Tibial nerve (tissue), 4 donors: ENCODE measurements at places on chromosomes 7 and 10.

DNA sequence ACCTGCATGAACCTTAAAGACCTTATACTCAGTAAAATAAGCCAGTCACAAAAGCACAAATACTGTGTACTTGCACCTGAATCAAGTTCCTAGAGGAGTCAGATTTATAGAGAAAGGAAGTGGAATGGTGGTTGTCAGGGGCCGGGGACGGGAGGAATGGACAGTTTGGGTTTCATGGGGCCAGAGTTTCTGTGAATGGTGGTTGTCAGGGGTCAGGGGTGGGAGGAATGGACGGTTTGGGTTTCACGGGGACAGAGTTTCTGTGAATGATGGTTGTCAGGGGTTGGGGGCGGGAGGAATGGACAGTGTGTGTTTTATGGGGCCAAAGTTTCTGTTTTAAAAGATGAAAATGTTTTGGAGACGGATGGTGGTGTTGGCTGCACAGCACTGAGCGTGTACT, 260.0 kb upstream of the MKI67 start:
- no peaks in the 10 kb centered on the region for H3K36me3 ChIP-seq
- H3K27me3 ChIP-seq: no peaks in the 10 kb centered on the region

GRCh38 chr7:70870349-70870748, 261.6 kb upstream of the GALNT17 start:
- H3K36me3 ChIP-seq: no peaks in the 10 kb centered on the region
- H3K4me3 ChIP-seq: no peak overlapping the region
- H3K4me1 ChIP-seq: no peaks in the 10 kb centered on the region
- no peaks in the 10 kb centered on the region for H3K27me3 ChIP-seq
- H3K27ac ChIP-seq: no peak overlapping the region

DNA sequence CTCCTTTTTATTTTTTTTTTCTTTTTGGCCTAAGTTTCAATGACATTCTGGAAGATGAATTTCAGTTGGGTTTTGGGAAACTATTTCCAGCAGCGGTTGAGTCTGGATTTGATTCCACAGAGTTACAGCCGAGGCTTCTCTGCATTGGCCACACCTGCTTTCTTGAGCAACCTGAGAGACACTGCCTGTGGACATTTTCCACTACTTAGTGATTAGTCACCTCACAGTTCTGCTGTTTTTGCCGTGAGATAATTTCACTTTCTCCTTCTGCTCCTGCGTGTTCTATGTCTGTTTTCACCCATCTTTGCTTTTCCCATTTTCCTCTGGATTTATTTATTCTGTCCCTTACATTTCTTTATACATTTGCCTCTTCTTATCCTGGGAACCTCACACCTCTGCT, 243.0 kb downstream of the BICC1 start:
- no peak for DNase-seq
- peak overlapping the region; percentile 27 for H3K4me3 ChIP-seq
- H3K27me3 ChIP-seq: no peaks in the 10 kb centered on the region

GRCh38 chr10:67539312-67539711, 156.7 kb downstream of the CTNNA3 start:
- no peaks in the 10 kb centered on the region for H3K4me1 ChIP-seq
- H3K27ac ChIP-seq: no peak overlapping the region
- H3K36me3 ChIP-seq: no peaks in the 10 kb centered on the region

DNA sequence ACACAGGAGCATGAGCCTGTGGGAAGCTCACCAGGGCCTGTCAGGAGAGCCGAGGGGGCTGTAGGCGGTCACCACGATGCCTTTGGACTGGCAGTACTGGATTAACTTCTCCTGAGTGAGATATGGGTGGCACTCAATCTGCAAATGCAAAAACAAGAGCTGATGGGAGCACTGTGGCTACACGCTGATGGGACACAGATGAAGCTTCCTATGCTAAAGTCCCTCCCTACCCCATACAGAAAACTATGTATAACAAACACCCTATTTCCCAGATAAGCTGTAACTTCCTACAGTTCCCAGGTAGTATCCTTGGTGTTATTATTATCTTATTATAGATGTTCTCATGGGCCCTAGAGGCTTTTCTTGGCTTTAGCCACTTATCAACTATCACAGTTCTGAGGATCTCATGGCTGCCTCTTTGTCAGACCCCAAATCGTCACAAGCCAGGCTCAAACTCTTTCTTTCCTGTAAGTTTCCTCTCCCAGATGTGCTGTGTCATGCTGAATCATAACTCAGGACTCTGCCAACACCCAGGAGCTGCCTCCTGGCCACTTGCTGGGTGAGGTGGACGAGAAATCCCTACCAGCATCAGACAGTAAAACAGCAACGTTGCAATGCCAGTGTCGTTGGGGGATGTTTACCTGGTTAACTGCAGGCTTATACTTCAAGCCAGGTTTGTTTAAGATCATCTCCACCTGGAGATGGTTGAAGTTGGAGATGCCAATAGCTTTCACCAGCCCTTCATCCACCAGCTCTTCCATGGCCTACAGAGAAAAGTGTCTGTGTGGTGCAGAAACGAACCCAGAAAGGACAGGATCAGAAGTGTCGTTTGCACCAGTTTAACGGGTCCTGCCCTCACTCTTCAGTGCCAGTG, 10.3 kb downstream of the AKR1B1 start:
- no peak overlapping the region for H3K4me3 ChIP-seq
- DNase-seq: no peak
- H3K4me1 ChIP-seq: no peaks in the 10 kb centered on the region
- H3K27me3 ChIP-seq: no peaks in the 10 kb centered on the region

DNA sequence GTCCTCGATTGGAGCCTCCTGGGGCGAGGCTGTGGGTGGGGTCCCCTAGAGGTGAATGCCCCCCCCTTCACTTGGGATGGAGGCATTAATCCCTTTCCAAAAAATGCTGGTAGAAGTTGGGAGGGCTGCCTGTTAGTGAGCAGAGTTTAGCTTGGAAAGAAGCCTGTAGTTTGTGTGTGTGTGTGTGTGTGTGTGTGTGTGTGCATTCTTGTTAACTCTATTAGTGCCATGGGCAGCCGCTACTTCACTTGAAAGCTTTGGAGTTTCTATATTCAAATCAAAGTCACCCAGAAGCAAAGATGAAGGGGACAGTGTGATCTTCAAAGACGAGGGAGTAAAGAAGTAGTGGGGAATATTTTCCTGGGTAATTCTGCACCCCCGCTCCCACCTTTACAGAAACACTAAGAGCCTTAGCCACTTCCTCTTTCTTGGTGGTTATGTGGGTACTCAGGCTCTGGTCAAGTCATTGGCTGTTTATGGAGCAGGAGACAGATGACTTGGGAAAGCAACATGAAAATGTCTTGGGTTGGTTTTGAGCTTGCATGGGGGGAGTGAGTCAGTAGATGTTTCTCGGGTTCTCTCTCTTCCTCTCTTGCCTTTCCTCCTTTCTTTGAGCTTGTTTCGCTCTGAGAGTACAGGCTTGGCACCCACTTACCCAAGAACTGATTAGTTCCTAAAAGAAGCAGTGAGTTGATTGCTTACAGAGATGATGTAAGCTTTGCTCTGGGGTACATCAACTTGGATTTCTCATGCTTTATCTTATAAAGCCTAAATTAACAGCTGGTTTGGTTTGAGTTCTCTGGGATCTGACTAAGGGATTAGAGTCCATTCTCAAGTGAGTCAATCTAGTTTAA, 35.9 kb downstream of the TCF7L2 start:
- no peaks in the 10 kb centered on the region for H3K36me3 ChIP-seq
- no peak overlapping the region for H3K4me3 ChIP-seq
- no peak overlapping the region for H3K27ac ChIP-seq
- H3K27me3 ChIP-seq: no peaks in the 10 kb centered on the region
- no peak for DNase-seq
